ENCODE measurements at places on chromosomes 5 and 9.

DNA sequence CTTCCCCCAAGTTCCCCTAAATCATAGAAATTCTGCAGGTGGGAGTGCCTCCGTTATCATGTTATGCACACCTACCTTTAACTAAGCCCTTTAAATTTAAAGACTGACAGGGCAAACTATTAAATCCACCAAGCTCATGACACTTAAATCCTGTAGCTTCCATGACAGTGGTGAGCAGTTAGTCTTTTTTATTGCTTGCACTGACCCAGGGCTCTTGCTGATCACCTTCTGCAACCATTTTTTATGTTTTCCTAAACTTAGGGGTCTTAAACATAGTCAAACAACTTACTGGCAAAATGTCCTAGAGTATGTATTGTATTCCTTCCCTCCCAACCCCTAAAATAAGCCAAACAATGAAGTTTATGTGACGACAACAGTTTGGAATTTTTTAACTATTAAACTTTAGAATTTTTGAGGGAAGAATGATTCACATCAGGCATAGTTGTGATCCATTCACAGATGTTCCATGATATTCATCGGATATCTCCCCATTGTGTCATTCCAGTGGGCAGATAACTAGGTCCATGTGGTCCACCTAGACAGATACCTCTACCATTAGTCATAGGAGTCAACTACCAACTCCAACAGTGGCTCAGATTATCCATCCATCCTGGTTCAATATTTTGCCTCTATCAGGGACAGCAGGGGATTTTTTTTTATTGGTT is 283.1 kb downstream of the ADAMTS6 start:
- DNase-seq: no peak

GRCh38 chr5:52988335-52989024 is 672 bp upstream of the ITGA2 start:
- DNase-seq: peak; percentile 13

- DNase-seq: peak; percentile 81
Observed at GRCh38 chr5:141636413-141637122, at the start of the genes HDAC3 and RELL2. Gene HDAC3, minus strand, starts transcription at chr5:141636849. Its CDS starts 59 bp downstream, at chr5:141636790. Gene RELL2, plus strand, starts transcription at chr5:141636997. Its CDS starts 1,229 bp downstream, at chr5:141638226.

DNA sequence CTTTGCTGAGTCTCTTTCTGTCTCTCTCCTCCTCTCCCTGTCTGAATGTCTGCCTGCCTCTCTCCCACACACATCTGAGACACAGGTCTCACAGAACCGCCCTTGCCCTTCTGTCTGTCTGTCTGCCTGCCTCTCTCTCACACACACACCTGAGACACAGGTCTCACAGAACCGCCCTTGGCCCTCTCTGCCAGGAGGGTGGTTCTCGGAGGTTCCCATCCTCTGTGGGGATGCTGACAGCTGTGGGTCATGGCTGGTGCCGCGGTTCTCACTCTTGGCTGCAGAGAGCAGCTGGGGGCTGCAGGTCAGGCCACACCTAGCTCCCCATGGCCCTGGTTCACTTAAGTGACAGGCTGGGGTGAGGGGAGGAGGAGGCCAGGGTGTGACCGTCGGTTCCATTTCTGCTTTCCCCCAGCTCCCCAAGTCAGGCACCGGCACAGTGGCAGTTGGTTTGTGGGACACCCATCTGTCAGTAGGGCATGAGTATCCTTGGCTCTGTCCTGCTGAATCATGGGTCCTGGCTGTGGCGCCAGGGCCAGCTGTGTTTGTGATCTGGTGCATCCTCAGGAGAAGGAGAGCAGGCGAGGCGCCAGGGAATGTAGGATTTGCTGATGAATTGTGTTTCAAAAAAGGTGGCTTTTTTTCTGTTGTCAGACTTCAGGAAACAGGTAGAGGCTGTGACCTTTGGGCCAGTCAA is 42.3 kb upstream of the CLPTM1L start:
- DNase-seq: no peak

DNA sequence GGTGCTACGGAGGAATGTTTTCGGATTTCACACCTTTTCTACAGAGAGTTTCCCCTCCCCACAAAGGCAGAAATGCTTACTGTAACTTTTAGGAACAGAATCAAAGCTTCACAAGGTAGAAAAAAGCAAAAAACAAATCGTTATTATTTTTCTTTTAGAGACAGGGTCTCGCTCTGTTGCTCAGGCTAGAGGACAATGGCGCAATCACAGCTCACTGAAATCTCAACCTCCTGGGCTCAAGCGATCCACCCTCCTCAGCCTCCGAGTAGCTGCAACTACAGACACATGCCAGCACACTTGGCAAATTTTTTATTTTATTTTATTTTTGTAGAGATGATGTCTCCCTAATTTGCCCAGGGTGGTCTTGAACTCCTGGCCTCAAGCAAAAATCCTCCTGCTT is 394.5 kb downstream of the CTNND2 start:
- DNase-seq: no peak

DNA sequence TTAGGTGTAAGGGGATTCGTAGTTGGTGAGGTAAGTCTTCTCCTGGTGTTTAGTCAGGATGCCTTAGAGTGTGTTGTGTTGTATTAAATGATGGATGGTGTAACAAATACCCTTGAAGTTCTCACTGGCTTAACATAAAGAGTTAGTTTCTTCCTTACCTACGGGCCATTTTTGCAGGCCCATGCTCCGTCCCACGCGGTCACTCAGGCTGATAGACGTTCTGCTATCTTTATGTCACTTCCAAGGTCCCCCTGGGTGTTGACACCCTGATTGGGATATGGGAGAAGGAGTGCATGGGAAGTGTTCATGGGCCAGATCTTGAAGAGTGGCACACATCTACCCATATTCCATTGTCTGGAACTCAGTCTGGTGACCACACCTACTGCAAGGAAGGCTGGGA is 214.0 kb downstream of the MAST4 start:
- DNase-seq: no peak
